Nephron progenitor cell (in vitro differentiated cells): ENCODE measurements at places on chromosomes 1 and 21.

- DNase-seq: no peak
Measured at GRCh38 chr1:170669107-170669445, 5.1 kb downstream of the PRRX1 start.

- no peak for DNase-seq
Measured at GRCh38 chr21:45772180-45772579, 128.7 kb downstream of the PCBP3 start.

DNA sequence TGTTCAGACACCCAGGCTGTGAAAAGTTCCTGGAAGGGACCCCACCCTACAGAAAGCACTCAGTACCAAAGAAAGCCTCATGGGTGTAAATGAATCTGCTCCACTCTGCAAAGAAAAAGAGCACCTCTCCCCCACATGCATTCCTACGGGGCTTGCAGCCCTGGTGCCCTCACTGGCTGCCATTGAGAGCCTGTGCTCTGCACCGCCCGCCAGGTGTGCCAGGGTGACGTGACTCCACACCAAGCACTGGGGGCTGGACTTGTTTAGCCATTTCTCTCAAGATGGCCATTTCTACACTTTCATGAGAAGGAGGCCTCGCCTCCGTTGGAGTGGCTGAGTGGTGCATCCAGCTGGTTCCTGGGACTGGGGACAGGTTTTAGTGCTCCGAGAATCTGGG is 380.5 kb upstream of the VAMP3 start:
- DNase-seq: no peak

GRCh38 chr1:198986442-198986841 is 347.6 kb downstream of the PTPRC start:
- no peak for DNase-seq

GRCh38 chr1:168687816-168688215 is 41.2 kb downstream of the DPT start:
- DNase-seq: no peak
